Testis (tissue), 5 donors: ENCODE measurements at places on chromosomes 13 and 19. TPM values are rescaled to one million over a fixed set of nuclear protein-coding genes. Genes with fewer than 3 reads are reported as not detected.

Gene SHD
- 0.16 TPM for total RNA-seq

Gene UHRF1
- total RNA-seq: 10.0 TPM

Gene ATXN8OS
- not detected for total RNA-seq

Gene KLK4
- 0.31 TPM for total RNA-seq

Gene ZNF155
- 8.2 TPM for total RNA-seq

Gene SOHLH2
- 17.9 TPM for total RNA-seq

Gene ZNF835
- total RNA-seq: 2.9 TPM

Gene TBXA2R
- 1.3 TPM for total RNA-seq

Gene CYP2A6
- total RNA-seq: not detected

Gene FOSB
- 3.9 TPM for total RNA-seq

Gene LILRB5
- total RNA-seq: 4.4 TPM

Gene SLITRK6
- 0.16 TPM for total RNA-seq

Gene CPB2
- not detected for total RNA-seq

Gene TPTE2
- 5.1 TPM for total RNA-seq

Gene CDC42EP5
- total RNA-seq: 11.9 TPM

Gene SIGLEC8
- 0.31 TPM for total RNA-seq

Gene PIN1
- total RNA-seq: 228 TPM

Gene PSPC1
- total RNA-seq: 145 TPM

Gene PRRG2
- total RNA-seq: 0.71 TPM

Gene PTH2
- total RNA-seq: not detected

Gene PRR22
- total RNA-seq: 24.0 TPM

Gene RINL
- total RNA-seq: 5.2 TPM

Gene SIGLEC10
- 2.2 TPM for total RNA-seq

Gene SPRY2
- 8.4 TPM for total RNA-seq

Gene IRS2
- total RNA-seq: 33.4 TPM

Gene ATP8B3
- 33.2 TPM for total RNA-seq

Gene OBI1
- total RNA-seq: 26.8 TPM

Gene KLK8
- 2.7 TPM for total RNA-seq

Gene C13orf42
- total RNA-seq: 1.9 TPM

Gene UPF3A
- total RNA-seq: 88.0 TPM

Gene CCDC97
- total RNA-seq: 36.2 TPM

Gene PPFIA3
- 13.1 TPM for total RNA-seq

Gene TMPRSS9
- total RNA-seq: 9.8 TPM

Gene FPR1
- 1.4 TPM for total RNA-seq

Gene KLF16
- 26.5 TPM for total RNA-seq

Gene SULT2B1
- 1.4 TPM for total RNA-seq

Gene ZNF829
- total RNA-seq: 10.5 TPM

Gene ZNF723
- 9.3 TPM for total RNA-seq

Gene AP1M2
- 7.7 TPM for total RNA-seq

Gene SOX1
- 4.6 TPM for total RNA-seq

Gene CABP5
- total RNA-seq: 0.43 TPM

Gene KIR2DL3
- total RNA-seq: not detected

Gene GNA15
- 3.6 TPM for total RNA-seq

Gene ITGBL1
- 5.8 TPM for total RNA-seq

Gene FGF22
- total RNA-seq: 3.1 TPM

Gene BABAM1
- total RNA-seq: 93.2 TPM

Gene RAB20
- total RNA-seq: 41.1 TPM

Gene TNNT1
- 14.5 TPM for total RNA-seq

Gene CTXN1
- 40.1 TPM for total RNA-seq

Gene TMEM238
- 1.7 TPM for total RNA-seq

Gene MUC16
- total RNA-seq: 2.6 TPM

Gene IL4I1
- 20.4 TPM for total RNA-seq

Gene MYADM
- total RNA-seq: 57.8 TPM

Gene DAND5
- total RNA-seq: 1.4 TPM

Gene PLVAP
- 3.4 TPM for total RNA-seq

Gene CRB3
- 2.0 TPM for total RNA-seq

Gene TTC9B
- 0.71 TPM for total RNA-seq

Gene SMIM17
- 0.79 TPM for total RNA-seq

Gene FFAR3
- total RNA-seq: 0.25 TPM
